ENCODE measurements at places on chromosomes 5 and 9.

DNA sequence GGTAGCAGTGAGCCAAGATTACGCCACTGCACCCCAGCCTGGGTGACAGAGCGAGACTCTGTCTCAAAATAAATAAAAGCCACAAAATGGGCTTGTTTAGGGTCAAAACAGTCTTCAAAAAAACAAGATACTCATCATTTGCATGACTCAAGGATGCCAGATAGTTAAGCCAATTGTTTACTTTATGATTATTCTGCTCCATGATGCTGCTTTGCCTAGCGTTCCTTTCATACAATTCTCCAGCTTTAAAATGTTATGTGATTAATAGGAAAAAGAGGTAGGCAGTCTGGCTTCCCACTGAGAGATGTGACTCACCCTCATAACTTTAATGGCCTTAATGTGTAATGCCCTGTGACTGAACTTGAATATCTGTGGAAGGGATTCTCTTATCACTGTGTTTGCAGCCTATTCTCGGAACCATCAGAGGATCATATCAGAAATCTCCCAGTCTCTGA, 364.6 kb upstream of the TRPC7 start:
- no peak for DNase-seq

DNA sequence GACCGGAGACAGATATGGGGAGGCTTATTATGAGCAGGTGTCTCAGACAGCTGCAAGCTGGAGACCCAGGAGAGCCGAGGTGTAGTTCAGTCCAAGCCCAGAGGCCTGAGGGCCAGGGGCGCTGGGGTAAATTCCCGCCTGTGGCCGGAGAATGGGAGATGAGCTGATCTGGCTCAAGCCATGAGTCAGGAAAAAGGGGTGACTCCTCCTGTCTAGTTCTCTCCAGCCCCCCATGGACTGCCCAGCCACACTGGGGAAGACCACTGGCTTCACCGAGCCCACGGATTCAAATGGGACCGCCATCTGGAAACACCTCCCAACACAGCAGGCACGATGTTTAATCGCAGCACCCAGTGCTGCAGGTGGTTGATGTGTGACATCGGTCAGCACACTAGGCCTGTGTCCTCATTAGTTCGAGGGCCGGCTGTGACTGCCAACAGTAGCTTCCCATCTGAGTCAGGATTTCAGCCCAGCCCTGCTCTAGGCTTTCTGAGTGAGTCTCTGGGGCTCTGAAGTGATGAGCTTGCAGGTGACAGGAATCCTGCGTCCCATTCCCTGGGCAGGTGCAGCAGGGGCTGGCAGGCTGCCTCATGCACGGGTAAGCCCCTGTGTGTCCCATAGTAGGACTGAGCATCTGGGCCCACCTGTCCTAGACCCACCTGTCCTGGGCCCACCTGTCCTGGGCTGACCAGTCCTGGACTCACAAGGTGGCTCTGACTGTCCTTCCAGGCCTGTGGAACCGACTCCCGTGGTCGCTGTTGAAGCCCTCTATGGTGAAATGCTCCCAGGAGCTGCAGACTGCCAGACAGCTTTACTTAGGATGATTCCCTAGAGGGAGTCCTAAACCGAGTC, 49.7 kb downstream of the AHRR start:
- no peak for DNase-seq

DNA sequence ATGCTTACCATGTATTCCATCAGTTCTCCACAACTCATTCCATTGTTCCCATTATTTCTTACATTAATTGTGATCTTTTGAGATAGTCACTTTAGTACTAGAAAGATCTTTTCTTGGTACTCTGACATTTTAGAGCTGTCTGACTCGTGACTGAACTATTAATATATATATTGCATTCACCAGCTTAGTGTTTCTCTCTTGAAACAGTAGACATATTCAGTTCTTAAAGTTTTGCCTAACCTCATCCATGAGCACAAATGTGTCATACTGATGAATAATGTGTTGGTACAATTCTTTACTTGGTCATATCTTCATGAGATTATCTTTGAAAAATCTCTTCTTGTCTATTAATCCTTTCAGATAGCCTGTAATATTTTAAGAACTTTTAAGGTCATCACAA, 74.3 kb downstream of the NLN start:
- no peak for DNase-seq

DNA sequence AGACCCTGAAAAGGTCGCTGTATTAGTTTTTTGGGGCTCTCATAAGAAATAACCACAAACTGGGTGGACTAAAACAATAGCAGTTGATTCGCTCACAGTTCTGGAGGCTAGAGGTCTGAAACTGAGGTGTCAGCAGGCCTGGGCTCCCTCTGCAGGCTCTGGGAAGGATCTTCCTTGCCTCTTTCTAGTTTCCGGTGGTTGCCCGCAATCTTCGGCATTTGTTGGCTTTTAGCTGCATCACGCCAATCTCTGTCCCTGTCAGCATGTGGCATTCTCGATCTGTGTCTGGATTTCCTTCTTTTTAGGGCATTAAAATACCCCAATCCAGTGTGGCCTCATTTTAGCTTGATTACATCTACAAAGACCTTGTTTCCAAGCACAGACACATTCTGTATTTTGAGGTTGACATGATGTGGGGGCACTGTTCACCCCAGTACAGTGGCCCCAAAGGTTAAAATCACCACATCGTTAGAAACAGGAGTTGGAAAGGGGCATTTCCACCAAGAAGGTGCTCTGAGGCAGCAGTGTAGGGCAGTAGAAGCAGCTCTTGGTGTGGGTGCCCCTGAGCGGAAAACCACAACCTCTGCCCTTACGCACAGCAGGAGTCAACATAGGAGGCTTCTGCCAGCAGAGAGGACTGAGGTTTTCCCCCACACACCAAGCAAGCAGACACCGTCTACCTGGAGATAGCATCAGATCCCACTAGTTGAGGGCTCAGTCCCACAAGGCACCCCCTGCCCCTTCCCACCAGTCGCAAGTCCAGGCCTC, 13.5 kb downstream of the ZNF79 start:
- no peak for DNase-seq

DNA sequence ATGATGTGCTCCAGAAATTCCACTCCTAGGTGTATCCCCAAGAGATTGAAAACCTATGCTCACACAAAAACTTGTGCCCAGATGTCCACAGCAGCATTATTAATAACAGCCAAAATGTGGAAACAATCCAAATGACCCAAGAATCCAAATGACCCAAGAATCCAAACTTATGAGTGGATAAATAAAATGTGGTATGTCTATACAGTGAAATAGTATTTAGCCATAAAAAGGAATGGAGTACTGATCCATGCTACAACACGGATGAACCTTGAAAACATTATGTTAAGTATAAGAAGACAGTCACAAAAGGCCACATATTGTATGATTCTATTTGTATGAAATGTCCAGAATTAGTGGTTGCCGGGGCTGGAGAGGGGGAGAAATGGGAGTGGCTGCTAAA, 80.3 kb downstream of the PSD2 start:
- DNase-seq: no peak

DNA sequence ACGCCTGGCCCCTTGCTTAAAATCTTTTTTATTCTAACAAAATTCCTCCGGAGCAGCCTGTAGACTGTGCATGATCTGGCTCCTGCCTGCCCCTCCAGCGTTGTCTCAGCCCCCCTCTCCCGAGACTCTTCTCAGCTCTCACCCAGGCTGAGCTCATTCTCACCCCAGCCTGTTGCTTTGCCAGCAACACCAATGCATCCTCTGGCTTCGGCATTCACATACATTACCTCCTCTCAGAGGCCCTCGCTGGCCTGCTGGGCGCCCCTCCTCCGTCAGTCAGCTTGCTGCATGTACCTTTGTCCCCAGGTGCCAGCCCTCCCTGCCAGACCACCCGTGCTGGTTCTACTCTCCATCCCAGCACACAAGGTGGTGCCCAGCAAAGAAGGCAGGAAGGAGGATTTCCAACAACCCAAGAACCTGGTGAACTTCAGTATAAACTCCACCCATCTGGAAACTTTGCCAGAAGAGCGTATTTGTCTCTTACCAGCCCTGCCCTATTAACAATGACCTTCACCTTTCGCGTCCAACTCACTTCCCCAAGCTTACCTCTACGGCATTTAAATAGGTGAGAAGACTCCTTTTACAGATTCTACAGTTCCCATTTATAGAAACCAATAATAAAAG, 35.0 kb downstream of the MYO10 start:
- no peak for DNase-seq

GRCh38 chr9:88623698-88624097, 88.7 kb downstream of the NXNL2 start:
- DNase-seq: no peak

DNA sequence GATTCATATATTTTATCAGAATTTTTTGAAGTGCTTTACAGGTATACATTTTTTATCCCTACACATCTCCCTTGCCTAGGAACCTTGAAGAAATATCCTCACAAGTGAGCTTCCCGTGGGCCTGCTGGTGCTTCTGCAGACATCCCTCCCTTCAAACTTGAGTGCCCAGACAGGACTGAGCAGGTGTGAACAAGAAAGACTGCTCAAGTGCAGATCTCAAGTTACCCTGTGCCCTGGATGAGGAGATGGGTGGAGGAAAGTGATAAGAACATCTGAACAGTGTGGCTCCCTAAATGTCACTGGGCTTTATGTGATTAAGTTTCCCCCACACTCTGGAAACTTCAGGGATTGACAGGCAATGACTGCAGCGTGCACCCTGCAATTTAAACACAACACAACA, 209.8 kb downstream of the TLE1 start:
- DNase-seq: no peak

DNA sequence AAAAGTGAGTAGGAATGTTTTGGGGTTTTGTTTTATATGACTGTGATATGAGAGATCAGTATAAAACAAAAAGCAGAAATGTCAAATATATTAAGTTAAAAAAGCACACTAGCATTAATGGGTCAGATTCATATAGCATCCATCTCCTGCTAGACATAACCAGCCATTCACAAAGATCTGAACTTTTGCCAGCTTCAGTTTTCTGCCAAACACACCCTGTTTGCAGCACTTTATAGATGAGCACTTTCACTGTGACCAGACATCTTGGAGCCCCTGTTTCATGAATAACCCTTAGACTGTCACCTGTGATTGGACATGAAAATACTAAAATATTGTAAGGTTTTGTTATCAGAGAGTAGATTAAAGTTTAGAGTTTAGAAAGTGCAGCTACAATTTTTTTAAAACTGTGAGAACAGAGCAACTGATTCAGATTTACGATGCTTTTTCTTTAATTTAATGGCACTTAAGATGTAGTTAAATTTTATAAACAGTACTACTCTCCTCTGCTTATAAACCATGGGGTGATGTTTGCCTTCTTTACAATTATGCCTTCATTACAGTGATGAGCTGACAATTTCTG, 142.6 kb downstream of the KCTD16 start:
- DNase-seq: no peak

DNA sequence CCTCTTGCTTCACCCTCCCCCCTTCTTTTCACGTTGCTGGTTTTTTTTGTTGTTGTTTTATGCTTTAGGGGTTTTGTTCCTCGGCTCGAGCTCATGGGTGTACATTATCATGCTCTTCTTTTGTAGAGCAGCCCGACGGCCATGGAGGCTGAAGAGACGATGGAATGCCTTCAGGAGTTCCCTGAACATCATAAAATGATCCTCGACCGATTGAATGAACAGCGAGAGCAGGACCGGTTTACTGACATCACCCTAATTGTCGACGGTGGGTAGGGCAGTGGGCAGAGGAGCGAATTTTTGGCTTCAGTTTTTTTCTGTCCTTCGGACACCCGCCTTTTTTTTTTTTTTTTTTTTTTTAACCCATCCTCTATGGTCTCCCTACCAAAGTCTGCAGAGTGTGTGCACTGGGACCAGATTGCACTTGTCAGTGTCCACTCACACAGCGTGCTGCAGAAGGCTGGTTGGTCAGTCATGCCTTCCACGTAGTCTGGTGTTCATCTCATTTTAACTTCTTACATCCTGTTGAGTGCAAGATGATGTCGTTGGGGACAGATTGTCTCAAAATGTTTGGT, 1.3 kb downstream of the ZNF131 start:
- DNase-seq: no peak

DNA sequence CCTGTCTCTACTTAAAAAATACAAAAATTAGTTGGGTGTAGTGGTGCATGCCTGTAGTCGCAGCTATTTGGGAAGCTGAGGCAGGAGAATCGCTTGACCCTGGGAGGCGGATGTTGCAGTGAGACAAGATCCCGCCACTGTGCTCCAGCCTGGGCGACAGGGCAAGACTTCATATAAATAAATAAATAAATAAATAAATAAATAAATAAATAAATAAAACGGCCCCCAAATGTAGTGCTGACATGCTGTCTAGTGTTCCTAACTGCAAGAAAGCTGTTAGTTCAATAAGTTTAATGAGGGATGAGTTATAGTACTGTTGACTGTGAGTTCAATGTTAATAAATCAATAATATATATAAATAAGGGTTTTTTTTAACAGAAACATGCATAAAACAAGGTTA, 7.5 kb upstream of the CYFIP2 start:
- DNase-seq: no peak

- no peak for DNase-seq
Measured at GRCh38 chr5:65623482-65623881, 651 bp downstream of the TRIM23 start.

DNA sequence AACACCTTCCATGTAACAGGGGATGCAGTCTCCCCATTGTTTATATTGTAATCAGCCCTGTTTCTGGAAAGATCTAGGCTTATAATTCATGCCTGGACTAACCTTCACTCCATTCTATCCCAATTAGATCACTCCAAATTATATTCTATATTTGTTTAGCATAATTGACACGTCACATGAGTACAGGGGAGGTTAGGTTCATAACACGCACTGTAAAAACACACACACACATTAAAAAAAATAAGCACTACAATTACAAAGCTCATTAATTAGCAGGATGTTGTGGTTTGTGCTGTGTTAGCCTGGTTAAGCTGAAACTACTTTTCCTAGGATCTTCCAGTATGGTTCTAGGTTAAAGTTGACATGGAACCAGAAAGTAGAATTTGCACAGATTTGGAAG, 126.0 kb downstream of the MLLT3 start:
- DNase-seq: no peak

DNA sequence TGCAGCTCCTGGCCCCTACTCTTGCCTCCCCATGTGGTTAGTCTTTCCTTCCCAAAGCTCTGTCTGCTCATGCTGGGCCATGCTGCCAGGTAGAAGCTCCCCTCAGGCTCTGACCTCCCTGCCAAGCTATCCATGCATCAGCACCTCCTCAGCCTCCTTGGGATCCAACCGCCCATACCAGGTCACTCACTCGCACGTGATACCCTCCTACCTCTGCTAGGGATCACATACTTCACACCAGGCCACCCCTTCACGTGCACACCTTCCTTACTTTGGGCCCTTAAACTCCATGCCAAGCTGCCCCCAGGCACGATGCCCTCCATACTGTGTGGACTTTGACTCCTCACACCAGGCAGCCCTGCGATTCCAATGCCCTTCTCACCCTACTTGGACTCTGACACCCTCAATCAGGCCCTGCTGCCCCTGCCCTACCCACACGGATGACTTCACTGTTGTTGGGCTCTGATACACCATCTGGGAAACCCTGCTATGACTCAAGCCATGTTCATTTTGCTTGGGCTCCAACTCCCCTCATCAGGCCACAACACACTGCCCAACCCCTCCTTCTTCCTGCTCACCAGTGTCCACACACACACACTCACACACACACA, 34.1 kb downstream of the ZNF483 start:
- no peak for DNase-seq

Data from GM19239 (cell line).